ENCODE measurements at places on chromosomes 16 and 17.

- no peak for DNase-seq
Measured at GRCh38 chr17:44547625-44548267, 9.5 kb upstream of the FZD2 start.

DNA sequence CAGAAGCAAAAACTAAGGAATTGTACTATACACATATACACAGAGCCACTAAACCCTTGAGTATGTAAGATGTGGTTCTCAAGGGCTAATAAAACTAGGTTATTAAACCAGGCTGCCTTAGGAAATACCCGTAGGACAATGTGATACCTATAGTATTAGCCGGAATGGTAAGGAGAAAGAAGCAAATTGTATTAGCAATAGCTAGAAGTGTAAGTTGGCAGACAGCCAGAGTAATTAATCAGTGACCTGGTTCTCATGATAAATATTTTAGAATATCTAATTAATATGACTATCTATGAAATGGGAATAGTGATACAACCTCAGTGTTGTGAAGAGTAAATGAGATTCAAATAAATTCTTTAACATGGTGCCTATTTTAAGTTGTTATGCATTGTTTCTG, 18.6 kb downstream of the GDPD1 start:
- no peak for DNase-seq

DNA sequence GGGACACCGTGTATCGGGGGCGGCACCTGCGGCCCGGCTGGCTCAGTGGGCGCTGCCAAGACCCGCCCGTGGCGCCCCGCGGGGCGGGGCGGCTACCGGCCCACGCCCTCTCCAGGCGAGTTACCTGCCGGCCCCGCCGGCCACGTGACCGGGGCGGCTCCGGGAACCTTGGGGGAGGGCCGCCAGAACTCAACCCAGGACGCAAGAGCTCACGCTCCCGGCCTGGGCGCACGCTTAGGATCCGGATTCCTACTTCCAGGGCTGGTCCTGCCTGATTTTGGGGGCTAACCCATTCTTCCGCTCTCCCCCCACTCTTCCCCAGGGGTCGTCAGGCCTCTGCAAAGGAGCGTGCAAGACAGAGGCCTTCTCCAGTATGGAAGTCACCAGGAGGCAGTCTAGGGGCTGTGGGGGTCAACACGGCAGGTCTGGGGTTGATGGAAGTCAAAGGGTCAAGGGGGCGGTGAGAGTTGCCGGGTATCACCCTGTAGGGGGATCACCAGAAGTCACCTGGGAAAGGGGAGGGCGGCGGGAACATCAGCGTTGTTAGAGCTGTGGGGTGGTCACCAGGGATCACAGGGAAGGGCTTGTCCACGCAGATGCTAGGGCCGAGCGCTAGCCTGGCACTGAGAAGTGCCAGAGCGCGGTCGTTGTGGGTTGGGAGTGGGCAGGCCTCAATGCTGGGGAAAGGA, 354 bp upstream of the ESRP2 start:
- no peak for DNase-seq

DNA sequence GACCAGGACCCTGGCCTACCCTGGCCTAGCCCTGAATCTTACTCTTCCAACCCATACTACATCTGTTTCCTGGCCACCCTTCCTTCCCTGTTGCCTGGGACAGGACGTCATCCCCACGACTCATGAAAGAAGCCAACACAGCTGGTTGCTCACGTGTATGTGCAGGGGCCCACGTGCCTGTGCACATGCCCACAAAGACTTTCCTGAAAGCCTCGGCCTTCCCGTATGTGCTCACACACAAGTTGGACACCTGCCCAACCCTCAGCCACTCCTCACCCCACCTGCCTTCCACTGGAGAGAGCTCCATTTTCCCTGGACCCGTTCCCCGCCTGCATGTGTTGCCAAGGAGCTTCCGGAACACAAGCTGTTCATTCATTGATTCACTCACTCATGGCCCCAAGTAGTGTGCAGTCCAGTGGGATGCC, 7.0 kb downstream of the PLXDC1 start:
- peak; percentile 69 for DNase-seq

DNA sequence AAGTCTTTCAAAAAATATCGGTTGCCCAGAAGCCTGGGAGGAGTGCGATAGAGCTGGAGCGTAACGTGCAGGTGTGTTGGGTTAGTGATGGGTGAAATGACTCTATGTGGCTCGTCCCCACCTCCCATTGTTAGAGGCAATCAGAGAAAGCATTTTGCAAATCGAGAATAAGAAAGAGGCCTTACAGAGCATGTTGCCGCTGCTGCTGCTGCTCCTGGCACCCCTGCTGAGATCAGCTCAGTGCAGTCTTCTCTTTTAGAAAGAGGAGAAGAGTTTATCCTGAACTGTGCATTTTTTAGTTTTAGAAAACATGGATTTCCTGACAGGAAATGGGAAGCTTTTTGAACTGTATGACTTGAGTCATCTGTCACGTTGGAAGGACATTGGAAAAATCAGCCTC, 774.5 kb upstream of the RBFOX1 start:
- DNase-seq = no peak

- peak; percentile 74 for DNase-seq
Measured at GRCh38 chr17:43900183-43900857, 7.0 kb downstream of the MPP2 start.

Data from iris pigment epithelial cell (primary cell).